ENCODE measurements at places on chromosomes 7 and 10.

- no peak for DNase-seq
Observed at GRCh38 chr7:100893910-100894721, 1.6 kb downstream of the ACHE start.

GRCh38 chr7:95861041-95861440, 88.7 kb downstream of the DYNC1I1 start:
- DNase-seq = no peak

DNA sequence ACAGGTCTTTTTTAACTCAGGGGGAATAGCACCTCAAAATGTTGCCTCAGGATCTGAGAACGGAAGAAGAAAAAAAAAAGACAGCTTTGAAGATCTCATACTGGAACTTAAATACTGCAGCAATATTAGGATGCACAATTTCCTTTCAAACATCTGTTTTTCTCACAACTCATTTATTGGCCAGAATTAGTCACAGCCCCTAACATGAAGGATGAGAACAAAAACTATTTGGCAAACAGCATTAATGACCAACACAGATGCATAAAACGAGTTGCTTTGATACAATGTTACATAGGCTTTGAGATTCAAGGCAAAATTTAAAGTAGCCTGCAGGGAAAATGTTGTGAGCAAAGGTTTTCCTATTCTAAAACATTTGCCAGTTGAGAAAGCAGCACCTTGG, 36.5 kb downstream of the JMJD1C start:
- no peak for DNase-seq

DNA sequence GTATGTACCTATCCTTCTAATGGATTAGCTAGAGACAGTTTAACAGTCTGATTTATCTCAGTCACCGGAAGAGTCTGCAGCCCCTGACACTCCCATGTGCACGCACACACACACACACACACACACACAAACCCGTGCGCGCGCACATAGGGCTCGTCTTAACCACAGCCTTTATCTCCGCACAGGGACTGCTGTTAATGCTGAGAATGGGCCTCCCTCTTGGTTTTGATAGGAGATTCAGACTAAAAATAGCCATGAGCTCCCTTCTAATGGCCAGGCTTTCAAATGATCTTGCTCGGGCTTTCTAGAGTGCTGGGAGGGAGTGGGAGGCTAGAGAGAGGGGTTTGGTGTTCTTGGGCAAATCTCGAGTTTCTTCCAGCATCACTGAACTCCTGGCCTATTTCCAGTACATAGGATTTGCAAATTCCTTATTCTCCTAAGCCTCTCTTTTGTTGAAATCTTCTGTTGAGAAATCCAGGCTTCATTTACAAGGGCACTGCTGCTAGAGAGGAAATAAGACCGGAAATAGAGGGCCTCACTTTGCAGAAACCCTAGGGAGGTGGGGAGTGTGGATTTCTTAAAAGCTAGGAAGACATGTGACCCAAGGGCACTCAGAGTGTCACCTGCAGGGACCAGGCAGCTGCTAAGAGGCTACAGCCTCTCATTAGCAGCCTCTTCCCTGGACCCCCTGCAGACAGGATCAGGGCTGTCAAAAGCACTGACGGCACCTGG, 2.4 kb downstream of the TMEM72 start:
- peak; percentile 24 for DNase-seq

DNA sequence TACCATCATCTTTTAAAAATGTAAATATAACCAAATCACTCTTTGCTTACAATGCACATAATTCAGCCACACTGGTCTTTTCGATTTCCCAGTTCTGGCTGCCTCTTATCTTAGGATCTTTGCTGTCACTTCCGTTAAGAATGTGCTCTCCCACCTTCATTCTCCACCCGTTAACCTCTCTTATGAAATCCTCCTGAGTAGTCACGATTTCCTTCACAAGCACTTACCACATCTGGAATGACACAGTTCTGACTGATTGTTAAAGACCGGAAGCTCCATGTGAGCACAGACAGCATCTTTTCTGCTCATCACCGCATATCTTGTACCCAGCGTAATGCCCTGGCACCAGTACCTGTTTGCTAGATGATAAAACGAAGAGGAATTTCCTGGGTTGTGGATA, 84.3 kb downstream of the CUL2 start:
- no peak for DNase-seq

GRCh38 chr7:105682341-105683060, 101.2 kb upstream of the EFCAB10 start:
- no peak for DNase-seq

- DNase-seq = no peak
Observed at GRCh38 chr10:96168546-96168945, 38.4 kb downstream of the ZNF518A start.

GRCh38 chr7:81064426-81064825, 145.6 kb upstream of the SEMA3C start:
- DNase-seq = no peak

- no peak for DNase-seq
Observed at GRCh38 chr10:7700577-7701125, 2.5 kb upstream of the ITIH2 start.

DNA sequence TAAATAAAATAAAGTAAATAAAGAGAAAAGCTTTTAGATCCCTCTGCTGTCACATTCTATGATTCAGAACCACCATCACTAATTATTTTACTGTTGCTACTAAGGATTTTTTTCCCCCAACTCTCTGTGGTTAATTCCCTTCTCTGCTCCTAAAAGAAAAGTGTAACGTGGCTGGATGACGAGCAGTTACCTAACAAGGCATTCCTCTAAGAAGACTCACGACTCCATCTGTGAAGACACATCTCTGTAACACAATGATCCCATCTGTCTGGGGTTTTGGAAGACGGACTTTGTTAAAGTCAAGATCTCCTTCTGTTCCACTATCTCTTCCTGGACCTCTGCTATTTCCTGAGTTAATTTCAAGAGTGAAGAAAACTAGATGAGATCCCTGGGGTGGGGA, 179.9 kb downstream of the SFMBT2 start:
- no peak for DNase-seq

Measured in activated gamma-delta T cell treated with anti-CD3 and anti-CD28 coated beads, Interleukin-2, amount 50 U/mL, for 16 hours (primary cell).